Ascending aorta (tissue), 2 donors: ENCODE measurements at places on chromosomes 4 and X.

DNA sequence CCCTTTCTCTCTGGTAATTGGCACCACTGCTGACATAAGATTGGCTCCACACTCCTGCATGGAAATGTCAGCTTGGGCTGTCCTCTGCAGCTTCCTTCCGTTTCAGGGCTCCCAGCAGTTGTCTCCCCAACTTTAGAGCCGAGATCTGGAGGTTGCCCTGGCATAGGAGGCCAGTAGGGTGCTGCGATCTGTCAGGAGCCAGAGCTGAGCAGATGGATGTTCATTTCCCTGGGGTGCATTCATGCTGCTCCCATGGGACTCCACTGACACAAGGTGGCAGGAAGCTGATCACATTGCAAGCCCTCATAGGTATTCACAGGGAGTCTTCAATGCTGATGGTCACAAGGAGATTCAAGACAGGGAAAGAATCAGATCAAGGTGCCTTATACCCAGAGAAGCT is 116.6 kb upstream of the RAI2 start:
- no peak for DNase-seq

- no peak for DNase-seq
These were observed 94.7 kb downstream of the SEL1L3 start for GRCh38 chr4:25767877-25768725.

DNA sequence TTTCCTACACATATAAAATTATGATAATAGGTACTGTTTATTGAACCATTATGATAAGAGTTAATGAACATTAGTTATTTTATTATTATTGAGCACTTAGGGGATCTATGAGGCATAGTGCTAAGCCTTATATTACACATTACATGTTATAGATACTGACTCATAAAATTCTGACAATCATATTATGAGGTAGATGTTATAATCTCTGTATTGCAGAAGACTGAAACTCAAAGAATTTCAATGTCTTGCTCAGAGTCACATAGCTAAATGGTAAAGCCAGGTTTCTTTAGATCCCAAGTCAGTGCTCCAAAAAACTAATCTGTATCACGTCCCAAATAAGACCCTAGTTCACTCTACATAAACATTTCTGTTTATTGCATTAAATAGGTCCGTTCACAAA is 207.2 kb upstream of the CNKSR2 start:
- DNase-seq = no peak

DNA sequence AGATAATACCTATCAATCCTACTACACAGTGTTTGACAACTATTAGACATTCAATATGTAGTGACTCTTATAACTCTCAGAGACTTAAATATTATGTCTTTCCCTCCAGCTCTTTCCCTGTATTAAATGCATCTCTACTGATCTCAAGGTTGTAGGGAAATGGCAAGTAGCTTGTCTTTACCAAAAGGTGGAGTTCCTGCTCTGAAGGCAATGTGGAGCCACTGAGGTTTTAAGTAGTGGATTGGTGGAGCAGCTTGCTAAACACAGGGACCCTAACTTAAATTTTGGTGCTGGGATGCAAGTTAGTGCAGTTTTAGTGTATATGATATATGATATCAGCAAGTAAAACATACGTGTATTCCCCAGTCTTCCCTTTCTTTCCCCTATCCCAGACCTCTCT is 13.1 kb downstream of the FNIP2 start:
- no peak for DNase-seq

- DNase-seq = no peak
These were observed 332.5 kb upstream of the TRAM1L1 start for GRCh38 chr4:117417856-117418255.

GRCh38 chrX:8653956-8654355 is 78.0 kb downstream of the ANOS1 start:
- no peak for DNase-seq

DNA sequence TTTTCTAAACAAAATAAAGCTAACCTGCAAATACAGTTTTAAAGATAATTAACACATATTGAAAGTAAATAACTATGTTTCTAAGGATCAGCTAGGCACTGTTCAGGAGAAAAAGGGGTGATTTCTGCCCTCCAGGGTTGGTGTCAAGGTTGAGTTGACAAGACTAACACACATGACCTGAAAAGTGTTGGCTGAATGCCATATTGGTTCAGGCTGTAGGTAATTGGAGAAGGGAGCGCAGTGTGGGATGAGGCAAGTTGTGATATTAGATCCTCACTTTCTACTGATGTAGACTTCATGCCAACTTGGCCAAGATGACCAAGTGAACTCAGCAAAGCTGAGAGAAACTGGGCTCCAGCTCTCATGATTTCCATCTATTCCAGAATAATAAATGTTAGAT is 42.2 kb downstream of the PPM1K start:
- no peak for DNase-seq

- DNase-seq = no peak
These were observed 15.1 kb upstream of the CEP135 start for GRCh38 chr4:55933611-55934010.

DNA sequence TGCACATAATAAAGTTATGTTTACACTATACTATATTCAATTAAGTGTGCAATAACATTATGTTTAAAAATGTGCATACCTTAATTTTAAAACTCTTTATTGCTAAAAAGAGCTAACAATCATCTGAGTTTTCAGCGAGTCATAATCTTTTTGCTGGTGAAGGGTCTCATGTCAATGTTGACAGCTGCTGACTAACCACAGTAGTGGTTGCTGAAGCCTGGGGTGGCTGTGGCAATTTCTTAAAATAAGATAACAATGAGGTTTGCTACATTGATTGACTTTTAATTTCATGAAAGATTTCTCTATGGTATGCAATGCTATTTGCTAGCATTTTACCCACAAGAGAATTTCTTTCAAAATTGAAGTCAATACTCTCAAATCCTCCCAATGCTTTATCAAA is 58.6 kb downstream of the C4orf46 start:
- DNase-seq = no peak

GRCh38 chr4:139247700-139248238 is 32.3 kb downstream of the MGARP start:
- no peak for DNase-seq

DNA sequence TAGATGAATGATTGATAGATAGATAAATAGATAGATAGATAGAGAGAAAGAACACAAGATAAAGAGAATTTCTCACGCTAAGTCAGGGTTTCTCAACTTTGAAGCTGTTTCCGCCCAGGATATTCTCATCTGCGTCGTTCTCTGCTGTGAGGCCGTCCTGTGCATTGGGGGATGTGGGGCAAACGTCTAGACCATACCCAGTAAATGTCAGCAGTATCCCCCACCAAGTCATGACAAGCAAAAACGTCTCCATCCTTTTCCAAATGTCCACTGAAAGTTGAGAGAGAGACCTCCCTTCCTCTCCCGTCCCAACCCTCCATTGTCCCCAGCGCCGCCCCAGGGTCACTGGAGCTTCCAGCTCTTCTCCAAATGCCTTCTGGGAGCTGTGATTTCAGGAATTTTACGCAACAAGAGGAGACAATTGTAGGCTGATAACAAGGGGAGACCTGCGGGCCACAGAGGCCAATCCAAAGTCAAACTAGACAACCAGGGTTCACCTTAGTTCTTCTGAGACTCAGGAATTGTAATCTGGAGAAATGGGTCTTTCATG is 8.9 kb upstream of the CRLF2 start:
- DNase-seq = no peak

- no peak for DNase-seq
These were observed 70.1 kb downstream of the PJA1 start for GRCh38 chrX:69094977-69095669.

GRCh38 chr4:40121515-40121914 is 64.9 kb downstream of the N4BP2 start:
- DNase-seq = no peak

DNA sequence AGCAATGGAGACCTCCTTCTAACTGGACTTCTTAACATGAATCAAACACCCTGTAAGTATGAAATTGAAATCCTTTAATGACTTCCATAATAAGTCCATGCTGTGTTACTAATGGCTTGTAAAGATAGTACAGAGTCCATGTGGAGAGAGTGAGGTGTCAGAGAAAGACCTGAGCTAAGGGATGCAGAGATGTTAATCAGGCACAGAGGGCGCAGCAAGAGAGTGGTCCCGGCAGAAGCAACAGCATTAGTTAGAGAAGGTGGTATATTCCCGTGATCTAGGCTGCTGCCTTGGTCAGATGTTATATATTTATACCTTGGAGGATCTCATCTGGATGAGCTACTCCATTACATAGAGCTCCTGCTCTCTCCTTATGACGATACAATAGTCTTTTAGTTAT is 295.3 kb downstream of the LDB2 start:
- no peak for DNase-seq

DNA sequence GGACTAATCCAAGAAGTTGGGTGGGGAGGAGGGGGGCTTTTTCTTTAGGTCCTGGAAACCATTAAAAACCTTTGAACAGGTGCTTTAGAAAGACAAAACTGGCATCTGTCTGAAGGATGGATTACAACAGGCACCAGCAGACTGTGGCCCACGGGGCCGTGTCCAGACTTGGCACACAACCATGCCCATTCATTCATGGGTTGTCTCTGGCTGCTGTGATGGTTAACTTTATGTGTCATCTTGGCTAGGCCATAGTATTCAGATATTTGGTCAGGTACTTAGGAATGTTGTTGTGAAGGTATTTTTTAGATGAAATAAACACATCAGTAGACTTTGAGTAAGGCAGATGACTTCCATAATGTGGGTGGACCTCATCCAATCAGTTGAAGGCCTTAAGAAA is 45.5 kb downstream of the TBL1X start:
- DNase-seq = no peak

GRCh38 chrX:373641-374471 is 12.9 kb downstream of the PPP2R3B start:
- no peak for DNase-seq
